ENCODE measurements at places on chromosomes 7 and 10.

DNA sequence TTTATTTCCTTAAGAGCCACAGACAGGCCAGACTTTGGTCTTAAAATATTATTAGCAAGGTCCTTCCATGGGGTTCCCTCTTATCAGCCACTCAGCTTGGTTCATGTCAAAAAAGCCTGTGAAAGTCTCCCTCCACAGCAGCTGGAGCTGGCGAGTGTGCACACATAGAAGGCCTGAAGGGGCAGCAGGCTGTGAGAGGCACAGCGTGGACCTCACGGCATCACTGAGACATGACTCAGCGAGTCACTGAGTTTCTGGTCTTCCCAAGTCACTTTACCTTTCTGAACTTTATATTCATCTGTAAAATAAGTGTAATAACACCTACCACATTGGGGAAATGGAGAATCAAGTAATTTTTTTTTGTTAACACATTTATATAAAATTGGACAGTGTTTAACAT lies 8.7 kb downstream of the TAF3 start:
- DNase-seq, result no peak

- no peak for DNase-seq
Observed at GRCh38 chr10:64173826-64174225, 652.6 kb downstream of the REEP3 start.

DNA sequence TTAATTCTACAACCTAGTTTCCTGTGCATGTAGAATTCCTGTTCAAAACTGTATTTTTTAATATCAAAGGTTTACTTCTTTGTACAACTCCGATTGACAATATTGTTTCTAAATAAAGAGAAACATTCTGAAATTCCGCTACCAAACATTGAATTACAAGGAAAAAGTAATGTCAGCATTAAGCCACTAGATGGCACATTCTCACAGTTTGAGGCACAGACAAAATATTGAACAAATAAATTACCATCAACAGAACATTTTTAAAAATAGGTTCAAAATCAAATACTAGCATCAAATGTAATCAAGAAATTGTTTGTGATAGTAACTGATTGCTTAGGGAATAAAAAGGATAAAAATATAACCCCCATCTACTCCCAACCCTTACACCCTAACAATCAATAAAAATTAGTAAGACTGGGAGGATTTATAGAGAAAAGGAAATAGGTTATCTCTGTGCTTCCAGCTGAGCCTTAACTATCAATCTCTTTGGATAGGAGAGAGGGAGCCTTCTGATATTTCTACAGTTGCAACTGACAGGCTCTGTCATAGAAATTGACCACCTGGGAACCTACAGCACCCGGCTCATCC lies 86.6 kb upstream of the C7orf33 start:
- DNase-seq, result no peak

DNA sequence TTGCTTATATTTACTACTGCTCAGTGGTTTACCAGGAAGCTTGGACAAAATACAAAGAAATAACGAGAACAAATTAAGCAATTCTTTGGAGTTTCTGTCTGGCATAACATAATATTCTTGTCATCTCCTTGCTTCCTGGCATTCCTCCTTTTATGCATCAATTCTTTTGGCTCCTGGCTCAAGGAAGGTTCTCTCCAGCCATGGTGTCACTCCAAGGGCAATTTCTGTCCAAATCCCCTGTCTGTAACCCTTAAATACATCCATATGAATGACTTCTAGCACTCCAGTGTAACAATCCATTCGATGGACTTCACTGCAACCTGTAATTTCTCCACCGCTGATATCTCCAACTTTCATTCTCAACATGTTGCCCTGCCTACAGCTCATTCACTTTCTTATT lies 617.7 kb upstream of the ANKRD30A start:
- no peak for DNase-seq

- DNase-seq, result no peak
Observed at GRCh38 chr10:35089611-35090161, 455 bp downstream of the CUL2 start.

- DNase-seq, result peak; percentile 10
Observed at GRCh38 chr7:1611708-1612241, 41.9 kb upstream of the PSMG3 start.

DNA sequence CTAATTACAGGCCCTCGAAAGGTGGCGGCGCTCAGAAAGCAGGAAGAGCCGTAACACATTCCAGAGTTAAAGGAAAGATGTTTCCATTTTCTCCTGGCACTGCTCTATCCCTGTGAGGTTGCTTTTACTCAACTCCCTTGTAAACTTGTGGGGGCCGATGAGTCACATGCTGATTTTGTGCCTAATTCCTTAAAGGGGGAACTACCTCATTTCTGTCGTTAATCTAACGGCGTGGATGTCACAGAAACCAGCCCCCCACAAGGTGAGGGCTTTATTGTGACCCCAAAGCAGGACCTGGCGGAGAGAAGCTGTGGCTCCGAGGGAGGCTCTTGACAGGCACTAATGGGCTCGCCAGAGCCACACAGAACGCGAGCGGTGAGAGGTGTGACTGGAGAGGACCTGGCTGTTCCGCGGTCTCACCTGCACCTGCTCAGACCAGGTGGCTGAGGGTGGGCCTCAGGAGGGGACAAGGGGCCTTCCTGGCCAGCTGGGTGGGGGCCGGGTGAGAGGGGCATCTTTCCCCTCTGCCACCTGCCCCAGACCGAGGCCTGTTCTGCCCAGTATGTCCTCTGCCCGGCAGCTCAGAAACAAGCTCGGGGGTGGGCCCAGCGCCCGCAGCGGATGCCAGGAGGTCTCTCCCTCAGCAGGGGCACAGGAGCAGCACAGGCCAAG lies 50.9 kb downstream of the CALML3 start:
- peak; percentile 33 for DNase-seq

DNA sequence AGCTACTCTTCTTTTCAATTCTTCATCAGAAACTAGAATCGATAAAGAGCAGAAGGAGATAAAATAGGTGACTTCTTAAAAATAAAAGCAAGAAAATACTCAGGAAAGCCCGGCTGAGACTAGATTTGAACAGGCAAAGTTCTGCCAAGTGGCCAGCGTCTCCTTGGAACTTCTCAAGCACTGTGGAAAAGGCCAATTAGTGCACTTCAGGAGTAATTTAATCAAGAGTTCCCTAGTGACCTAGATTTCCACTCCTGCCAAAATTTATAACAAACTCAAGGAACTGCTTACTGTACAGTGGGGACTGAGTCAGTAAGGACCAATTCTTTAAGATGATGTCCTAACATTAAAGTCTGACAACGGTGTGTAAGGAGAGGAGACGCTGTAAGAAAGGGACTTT lies 57.3 kb downstream of the CHCHD3 start:
- no peak for DNase-seq

- DNase-seq, result no peak
Observed at GRCh38 chr7:143399151-143399550, 9.5 kb downstream of the EPHA1 start.

- DNase-seq, result no peak
Observed at GRCh38 chr7:148898845-148899484, 14.9 kb upstream of the EZH2 start.

GRCh38 chr10:74988832-74989561 lies 122.5 kb upstream of the SAMD8 start:
- DNase-seq, result no peak

DNA sequence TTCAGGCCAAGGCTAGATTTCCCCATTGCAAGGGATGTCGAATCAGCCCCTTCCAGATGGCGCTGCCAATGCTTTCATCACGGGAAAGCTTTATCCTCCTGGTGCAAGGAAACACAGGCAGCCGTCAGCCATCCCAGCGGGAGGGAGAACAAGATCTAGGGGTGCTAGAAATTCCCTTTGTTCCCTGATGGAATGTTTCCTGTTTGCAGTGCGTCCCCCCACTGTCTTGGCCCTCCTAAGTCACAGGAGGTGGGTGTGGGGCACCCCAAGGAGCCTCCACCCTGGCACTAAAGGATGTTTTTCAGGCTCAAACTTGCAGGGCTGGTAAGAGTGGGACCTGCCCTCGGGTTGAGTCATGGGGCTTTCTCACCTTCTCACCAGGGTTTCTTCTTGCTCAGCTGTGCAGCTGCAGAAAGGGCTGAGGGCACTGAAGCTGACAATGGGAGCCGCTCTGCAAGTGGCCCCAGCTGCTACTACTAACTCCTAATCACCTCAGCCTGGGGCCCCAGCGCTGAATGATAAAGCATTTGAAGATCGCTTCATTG lies 103.6 kb downstream of the PRPF18 start:
- DNase-seq, result no peak

DNA sequence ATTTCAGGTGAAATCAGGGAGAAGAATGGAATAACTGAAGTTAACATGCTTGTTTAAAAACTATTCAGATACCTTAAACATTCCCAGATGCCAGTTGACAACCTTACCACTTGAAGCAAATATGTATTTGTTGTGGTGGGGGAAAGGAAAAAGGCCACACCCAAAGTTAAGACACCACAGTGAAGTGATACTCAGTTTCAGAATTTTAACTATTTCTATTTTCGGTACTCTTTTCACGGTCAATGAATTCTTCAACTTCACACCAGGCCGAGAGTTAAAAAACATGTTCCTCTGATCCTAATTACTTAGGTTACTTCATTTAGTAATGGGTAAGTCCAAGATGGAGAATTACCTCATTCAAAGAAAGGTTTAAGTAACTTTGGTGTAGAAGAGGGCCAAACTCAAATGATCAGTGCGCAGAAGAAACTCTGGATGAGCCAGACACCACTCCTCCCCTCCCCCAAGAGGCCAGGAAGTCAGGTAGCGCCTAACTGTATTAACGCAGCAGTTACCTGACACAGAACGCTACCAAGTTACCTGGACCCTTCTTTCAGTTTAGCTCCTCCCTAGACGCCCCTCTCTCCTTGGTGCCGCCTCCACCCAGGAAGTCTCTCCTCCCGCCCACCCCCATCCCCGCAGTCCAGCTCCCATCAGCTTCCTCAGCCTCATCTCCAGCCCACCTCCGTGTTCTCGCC lies 700 bp downstream of the MTPN start:
- no peak for DNase-seq

GRCh38 chr10:72790216-72790990 lies 98.5 kb downstream of the MCU start:
- DNase-seq, result no peak

DNA sequence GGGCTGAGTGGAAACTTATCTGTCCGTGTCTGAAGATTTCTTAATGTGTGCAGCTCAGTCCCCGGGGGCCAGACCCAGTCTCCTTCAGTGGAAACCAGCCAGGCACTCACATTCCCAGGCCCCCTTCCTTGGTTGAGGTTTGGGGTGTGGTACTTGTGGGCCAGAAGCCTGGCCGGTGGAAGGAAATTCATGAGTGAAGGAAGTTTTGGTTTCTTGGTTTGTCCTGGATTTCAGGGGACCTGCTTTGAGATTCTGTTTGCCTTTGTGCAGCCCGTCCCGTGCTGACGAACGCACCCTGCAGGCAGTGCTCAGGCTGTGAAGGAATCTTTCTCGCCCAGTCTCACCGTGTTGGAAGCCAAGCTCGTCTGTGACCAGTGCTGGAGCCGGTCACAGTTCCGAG lies 2.9 kb downstream of the INPP5A start:
- no peak for DNase-seq

Data from AG04450 (cell line).